C1 segment of cervical spinal cord (tissue), 14 donors: ENCODE measurements at places on chromosomes 5 and 9.

DNA sequence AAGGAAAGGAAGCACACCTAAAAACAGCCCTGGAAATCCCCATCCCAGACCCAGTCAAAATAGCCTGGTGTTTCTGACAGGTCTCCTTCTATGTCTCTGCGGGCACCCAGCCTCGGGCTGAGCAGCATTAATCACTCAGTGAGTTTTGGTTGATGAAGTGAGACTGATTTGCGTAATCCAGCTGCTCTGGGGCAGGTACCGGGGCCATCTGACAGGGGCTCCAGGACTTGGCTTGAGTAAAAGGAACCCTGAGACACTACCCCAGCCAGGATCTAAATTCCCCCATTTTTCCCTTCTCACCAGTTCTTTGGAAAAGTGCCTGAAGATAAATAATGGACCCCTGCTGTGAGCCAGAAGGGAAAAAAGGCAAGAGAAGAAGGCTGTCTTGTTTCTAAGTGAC is 596 bp downstream of the SLC28A3 start:
- DNase-seq = no peak

GRCh38 chr5:57442080-57442839 is 40.4 kb downstream of the ACTBL2 start:
- no peak for DNase-seq

- DNase-seq = no peak
Measured at GRCh38 chr9:73780916-73781315, 629.3 kb downstream of the ANXA1 start.

GRCh38 chr9:35882263-35882848 is 12.2 kb upstream of the OR13J1 start:
- peak; percentile 81 for DNase-seq
